ENCODE measurements at places on chromosomes 1 and 21.

- DNase-seq = no peak
These were observed 93.7 kb downstream of the HHIPL2 start for GRCh38 chr1:222454186-222454585.

DNA sequence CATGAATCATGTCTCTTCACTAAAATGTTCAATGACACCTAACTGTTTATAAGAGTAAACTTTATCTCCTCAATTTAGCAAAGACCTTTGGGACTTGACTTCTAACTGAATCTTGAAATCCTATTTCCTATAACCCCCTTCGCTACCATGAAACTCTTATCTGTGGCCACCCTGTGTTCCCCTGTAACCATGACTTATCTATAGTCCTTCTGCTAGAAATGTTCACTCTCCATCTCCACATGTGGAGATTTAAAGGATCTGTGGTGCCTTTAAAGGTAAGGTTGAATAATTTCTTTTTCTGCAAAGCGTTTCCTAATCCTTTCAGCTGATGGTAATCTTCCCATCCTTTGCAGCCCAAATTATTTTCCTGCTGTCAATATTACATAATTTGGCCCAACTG is 436.3 kb upstream of the RUNX1 start:
- no peak for DNase-seq

DNA sequence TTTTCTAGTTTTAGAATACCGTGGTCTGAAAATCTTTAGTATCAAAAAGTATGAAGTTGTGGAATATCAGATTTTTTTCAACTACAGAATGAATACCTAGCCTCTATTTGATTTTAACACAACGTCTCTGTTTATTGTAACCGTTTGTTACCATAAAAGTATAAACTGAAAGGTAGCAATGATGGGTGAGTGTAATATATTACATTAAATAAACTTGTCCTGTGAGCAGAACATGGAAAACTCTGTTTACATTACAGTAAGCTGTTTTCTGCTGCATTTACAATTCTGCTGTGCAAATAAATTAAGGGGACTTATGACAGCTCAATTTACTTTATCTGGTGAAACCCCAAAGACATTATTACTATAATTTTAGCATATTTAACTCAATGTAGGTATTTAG is 62.5 kb downstream of the CHRM3 start:
- no peak for DNase-seq

GRCh38 chr1:57963581-57963980 is 539.7 kb upstream of the DAB1 start:
- no peak for DNase-seq

DNA sequence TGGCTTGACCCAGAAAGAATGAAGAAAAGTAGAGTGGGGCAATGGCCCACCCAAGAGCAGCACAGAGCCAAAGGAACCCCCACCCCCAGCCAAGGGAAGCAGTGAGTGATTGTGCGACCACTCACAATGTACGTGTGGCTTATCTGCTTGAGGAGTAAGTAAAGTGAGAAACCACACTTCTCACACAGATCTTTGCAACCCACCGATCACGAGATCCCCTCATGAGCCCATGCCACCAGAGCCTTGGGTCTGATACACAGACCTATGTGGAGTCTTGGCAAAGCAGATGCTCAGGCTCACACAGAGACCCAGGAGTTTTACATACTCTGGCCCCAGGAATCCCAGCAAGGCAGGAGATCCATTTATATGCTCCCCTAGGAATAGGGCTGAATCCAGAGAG is 14.0 kb upstream of the SLC9C2 start:
- no peak for DNase-seq

DNA sequence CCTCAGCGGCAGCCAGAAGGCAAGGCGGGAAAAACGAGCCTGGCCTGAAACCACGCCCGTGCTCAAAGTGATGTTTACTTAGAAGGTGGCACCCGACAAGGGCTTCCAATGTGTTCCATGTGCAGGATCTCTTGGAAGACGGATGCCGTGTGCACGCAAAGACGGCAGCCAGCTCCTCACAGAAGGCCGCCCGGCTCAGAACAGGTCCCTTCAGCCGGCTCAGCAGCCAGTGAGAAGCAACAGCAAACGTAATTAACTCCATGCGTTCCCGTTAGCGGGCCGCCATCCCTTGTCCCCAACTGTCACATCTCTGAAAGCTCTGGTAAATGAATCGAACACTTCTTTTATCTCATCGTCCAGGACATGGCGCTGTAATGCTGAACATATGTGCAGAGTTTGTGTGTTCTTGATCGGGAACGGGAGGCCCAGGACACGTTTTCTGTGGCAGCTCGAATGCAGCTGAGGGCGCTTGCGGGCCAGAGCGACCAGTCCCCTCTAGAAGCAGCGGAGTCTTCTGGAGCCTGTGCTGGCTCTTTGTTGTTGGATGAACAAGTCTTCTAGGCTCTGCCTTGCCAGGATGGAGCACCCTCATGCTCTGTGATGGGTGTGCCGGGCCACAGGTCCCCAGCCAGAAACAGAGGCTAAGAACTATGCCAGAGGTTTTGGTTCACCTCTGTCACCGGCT is 94.6 kb upstream of the ARHGEF16 start:
- no peak for DNase-seq

DNA sequence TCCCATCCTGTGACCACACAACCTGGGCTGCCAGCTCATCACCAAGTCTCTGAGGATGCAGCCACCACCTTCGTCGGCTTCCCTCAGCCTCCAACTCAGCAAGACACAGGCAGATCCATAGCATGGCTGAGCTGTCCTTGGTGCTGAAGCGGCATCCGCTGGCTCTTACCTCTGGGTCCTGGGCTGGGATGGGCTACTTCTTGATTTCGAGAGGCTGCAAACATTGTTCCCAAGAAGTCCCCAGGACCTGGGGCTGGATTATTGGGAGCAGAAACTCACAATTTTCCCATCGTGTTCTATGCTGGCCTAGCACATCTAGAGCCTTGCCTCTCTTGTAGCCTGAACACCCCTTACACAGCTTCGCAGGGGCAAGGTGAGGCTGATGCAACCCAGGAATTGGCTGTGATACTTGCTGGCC is 24.9 kb upstream of the C1QA start:
- DNase-seq = no peak

- no peak for DNase-seq
These were observed 172.2 kb downstream of the RASAL2 start for GRCh38 chr1:178266113-178266512.

GRCh38 chr1:182702826-182703524 is 18.6 kb upstream of the RGS8 start:
- DNase-seq = no peak

- DNase-seq = no peak
These were observed 6.8 kb downstream of the CNN3 start for GRCh38 chr1:94920061-94920460.

DNA sequence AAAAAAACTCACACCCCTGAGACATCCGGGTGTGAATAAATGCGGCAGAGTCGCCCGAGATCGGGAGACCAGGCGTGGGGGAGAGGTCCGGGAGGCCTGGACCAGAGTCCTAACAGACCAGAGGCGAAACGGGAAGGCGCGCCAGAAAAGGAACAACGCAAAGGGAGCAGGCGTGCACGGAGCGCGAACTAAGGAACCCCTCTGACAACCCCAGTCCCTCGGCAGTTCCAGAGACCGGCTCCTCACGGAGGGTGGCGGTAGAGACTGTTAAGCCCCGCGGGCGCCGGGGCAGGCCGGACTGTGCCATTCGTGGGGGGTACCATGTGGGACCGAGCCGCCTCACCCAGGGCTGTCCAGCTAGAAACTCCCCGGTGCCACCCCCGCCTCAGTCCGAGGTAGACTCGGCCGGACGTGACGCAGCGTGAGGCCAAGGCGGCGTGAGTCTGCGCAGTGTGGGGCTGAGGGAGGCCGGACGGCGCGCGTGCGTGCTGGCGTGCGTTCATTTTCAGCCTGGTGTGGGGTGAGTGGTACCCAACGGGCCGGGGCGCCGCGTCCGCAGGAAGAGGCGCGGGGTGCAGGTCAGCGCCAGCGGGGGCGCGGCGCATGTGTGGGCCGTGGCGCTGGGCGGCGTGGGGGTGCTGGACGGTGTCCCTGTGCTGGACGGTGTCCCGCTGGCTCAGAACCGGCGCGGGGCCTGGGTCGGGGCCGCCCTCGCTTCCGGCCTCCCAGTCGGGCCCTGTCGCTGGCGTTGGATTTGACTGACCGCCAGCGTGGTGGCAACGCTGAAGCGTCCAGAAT is at the start of gene PARK7:
TSS of gene PARK7 (plus strand) at position 496 of the 798 bp plus-strand sequence. CDS start 1,075 bp downstream, outside the sequence.
- DNase-seq = peak; percentile 97

- DNase-seq = no peak
These were observed 96.0 kb downstream of the NOS1AP start for GRCh38 chr1:162165528-162165927.

DNA sequence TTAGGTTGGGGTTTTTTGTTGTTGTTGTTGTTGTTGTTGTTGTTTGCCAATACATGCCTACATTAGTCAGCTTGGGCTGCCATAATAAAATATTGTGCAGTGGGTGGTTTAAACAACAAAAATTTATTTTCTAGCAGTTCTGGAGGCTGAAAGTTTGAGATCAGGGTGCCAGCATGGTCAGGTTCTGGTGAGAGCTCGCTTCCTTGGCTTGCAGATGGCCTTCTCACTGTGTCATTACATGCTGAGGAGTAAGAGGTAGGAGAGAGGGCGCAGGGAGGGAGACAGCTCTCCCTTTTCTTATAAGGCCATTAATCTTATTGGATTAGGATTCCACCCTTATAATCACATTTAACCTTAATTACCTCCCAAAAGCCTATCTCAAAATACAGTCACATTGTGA is 52.7 kb downstream of the DIRAS3 start:
- DNase-seq = no peak

DNA sequence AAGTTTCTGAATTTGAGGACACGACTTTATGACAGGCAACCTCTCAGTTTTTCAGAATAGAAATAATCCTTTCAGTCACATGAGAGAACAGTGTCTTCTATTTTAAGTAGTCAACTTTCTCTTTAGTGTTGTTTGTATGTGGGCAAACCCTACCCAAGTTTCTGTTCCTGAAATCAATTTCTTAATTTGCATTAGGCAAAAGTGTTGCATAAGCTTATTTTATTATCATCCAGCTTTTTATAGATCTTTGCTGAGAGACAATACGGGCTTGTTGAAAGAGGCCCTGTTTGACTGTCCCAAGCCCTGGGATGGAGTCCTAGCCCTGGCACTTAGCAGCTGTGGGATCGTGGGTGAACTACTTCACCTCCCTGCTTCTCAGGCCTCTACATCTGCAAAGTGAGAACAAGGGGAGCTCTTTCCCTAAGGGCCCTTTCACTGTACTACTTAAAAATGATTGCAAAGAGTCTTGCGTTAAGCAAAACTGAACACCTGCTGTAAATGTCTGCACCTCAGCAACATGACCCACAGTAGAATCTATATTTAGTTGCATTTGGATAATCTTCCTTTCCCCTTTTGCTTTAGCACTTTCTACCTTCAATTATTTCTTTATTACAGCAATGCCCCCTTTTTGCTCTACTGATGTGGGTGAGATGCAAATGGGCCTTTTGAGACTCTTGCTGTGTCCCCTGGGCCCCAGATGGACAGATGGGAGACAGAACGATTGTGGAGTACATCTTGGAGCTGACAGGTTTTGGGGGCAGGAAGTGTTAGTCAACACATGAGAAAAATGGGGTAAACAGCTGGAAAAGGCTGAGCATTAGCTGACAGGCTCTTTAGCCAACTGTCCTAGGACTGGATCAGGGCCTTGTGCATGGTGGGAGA is 41.0 kb upstream of the SCAF4 start:
- DNase-seq = no peak

DNA sequence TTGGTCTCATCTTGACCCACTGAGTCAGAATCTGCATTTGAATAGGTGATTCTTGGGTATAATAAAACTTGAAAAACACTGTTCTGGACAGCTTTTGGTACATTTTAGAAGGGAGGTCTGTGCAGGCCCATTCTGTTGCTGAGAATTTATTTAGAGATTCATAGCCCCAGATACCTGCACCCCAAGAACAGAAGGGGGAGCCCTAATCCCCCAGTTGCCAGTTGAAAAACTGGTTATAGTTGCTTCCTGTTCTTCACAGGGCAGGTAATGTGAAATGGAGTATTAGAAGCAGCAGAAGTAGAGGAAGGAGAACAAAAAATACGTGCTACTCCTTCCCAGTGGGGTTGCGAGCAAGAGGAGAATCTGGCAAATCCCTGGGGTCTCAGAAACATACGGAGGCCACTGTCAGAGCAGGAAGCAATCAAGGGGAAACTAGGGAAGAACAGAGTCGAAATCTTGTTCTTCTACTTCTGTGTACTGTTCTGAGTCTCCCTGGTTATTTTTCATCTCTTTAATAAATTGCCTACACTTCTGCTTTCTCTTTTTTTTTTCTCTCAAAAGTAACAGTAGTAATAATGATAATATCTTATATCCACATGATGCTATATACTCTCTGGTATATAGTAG is 4.6 kb upstream of the CLCA2 start:
- peak; percentile 8 for DNase-seq

- no peak for DNase-seq
These were observed 28.8 kb upstream of the CSF1 start for GRCh38 chr1:109881906-109882287.

DNA sequence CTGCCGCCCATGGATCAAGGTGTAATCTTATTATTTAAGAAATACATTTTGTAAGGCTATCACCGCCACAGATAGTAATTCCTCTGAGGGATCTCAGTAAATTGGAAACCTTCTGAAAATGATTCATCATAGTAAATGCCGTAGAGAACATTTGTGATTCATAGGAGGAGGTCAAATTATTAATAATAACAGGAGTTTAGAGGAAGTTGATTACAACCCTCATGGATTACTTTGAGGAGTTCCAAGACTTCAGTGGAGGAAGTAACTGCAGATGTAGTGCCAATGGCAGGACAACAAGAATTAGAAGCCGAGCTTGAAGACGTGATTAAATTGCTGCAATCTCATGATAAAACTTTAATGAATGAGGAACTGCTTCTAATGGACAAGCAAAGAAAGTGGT is 280.1 kb downstream of the PTPRC start:
- DNase-seq = no peak

GRCh38 chr1:201597551-201598230 is 58.8 kb downstream of the NAV1 start:
- DNase-seq = no peak

DNA sequence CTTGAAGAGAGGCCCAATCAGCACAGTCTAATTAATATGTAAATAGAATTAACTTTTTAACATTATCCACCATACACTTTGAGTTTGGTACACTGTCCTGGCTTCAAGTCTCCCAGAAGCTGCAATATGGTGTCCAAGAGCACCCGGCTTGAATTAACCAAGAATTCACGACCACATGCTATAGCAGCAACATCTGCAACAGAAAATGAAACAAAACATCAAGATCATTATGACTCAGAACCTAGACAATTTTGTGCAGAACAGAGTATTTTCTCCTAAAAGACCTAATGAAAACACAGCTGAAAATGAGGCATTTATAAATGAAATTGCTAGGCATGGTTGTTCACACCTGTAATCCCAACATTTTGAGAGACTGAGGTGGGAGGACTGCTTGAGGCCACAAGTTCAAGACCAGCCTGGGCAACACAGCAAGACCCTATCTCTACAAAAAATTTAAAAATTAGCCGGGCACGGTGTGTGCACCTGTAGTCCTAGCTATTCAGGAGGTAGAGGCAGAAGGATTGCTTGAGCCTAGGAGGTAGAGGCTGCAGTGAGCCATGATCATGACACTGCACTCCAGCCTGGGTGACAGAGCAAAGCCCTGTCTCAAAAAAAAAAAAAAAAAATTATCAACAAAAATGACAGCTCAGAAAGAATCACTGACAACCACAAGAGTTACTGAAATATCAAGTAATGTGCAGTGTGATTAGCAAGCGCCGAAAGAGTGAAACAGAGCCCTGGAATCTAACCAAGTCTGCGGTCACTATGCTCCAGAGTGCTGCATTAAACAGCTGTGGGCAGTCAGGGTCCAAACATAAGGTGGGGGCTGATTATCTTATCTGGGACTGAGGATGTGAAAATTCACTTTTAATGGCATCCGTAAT is 45.3 kb downstream of the HSF2BP start:
- DNase-seq = no peak
